Cardiac muscle cell (in vitro differentiated cells and primary cell): ENCODE measurements at places on chromosomes 3 and 15. TPM values are rescaled to one million over a fixed set of nuclear protein-coding genes. Genes with fewer than 3 reads are reported as not detected.

DNA sequence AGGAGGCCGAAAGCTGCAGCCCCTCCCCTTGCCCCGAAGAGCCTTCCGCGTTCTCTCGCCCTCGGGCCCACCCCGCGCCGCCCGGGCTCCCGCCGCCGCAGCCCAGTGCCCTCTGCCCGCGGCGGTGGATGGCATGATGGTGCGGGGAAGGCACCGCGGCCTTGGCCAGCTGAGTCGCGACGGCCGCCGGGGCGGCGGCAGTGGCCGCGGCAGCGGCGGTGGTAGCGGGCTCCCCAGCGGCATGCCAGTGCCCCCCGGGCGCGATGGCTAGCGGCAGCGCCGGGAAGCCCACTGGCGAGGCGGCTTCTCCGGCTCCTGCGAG, 1.2 kb downstream of the TLNRD1 start:
- DNase-seq: no peak
- H3K27me3 ChIP-seq: peaks cover 9% of the 10 kb centered on the region
- no peak overlapping the region for H3K27ac ChIP-seq
- peak overlapping the region; percentile 96 for H3K4me3 ChIP-seq
- H3K4me1 ChIP-seq: no peaks in the 10 kb centered on the region

- no peak for DNase-seq
- no peaks in the 10 kb centered on the region for H3K4me1 ChIP-seq
These were observed 298.9 kb upstream of the RORA start for GRCh38 chr15:61527836-61528580.

GRCh38 chr15:74580538-74581350, 34.9 kb upstream of the CLK3 start:
- peaks cover 39% of the 10 kb centered on the region for H3K4me1 ChIP-seq
- H3K27me3 ChIP-seq: no peaks in the 10 kb centered on the region
- H3K36me3 ChIP-seq: peaks cover 16% of the 10 kb centered on the region
- no peak for DNase-seq
- H3K27ac ChIP-seq: peak overlapping the region; percentile 57

DNA sequence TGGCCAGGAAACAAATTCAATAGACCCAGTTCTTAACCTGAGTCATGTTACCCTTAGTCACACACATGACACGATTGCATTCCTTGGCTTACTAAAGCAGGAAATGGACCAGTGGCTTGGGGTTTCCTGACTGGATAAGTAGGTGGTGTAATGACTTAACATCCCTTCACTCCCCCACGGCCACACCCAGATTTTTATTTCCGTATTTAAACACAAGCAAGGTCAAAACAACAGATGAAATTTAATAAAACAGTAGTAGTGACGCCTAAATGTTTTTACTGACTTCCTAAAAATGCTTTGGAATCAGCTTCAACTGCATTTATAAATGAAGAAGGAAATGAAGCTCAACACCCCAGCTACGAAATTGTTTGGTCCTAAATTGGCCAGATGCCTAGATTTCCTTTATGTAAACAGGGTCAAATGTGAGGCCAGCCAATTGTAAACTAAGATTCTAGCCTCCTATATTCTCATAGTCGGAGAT, 324.3 kb downstream of the CHST2 start:
- H3K36me3 ChIP-seq: no peaks in the 10 kb centered on the region
- H3K4me3 ChIP-seq: no peak overlapping the region
- no peaks in the 10 kb centered on the region for H3K27me3 ChIP-seq
- DNase-seq: no peak

GRCh38 chr3:13210221-13210975, 137.2 kb upstream of the IQSEC1 start:
- no peak overlapping the region for H3K27ac ChIP-seq
- H3K4me1 ChIP-seq: no peaks in the 10 kb centered on the region
- H3K27me3 ChIP-seq: no peaks in the 10 kb centered on the region
- DNase-seq: no peak

- H3K4me3 ChIP-seq: no peak overlapping the region
- no peaks in the 10 kb centered on the region for H3K27me3 ChIP-seq
- no peak for DNase-seq
- H3K27ac ChIP-seq: no peak overlapping the region
- no peaks in the 10 kb centered on the region for H3K36me3 ChIP-seq
These were observed 3.5 kb upstream of the CCDC9B start for GRCh38 chr15:40344217-40344616.

DNA sequence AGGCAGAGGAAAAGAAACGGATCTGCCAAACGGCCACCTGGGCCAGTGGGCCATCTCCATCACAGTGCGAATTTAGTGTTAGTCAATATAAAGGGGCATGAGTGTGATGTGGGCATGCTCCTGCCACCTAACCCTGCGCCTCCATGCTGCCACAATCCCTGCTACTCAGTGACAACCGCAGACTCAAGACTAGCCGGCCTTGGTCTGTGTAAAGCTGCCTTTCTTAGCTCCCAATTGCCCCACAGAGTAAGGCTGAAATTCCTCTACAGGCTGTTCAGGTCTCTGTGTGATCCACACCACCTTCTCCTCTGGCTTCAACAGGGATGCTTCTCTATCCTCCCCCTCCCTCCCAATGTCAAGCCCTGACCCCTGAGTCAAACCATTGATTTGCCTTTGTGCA, 269.7 kb downstream of the XXYLT1 start:
- H3K27ac ChIP-seq: no peak overlapping the region
- DNase-seq: no peak
- no peaks in the 10 kb centered on the region for H3K27me3 ChIP-seq
- no peak overlapping the region for H3K4me3 ChIP-seq

DNA sequence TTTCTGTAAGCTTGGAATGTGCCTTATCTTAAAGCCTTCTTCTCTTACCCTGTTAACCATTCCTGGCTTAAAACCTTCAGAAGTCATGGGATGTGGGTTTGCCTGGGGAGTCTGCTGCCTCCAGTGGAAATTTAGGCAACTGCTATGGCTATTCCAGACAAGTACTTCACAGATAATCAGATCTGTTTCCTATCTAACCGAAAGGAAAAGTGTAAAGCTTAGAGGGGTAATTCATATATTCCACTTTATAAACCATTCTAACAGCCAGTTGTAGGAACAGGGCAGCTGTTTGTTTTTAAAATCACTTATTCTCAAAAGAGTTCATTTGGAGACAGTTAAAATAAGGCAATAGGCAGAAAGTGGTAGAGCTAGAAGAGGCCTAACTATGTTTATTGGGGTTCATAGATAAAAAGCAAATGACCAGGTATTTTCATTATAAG, 219.9 kb downstream of the TCF12 start:
- no peaks in the 10 kb centered on the region for H3K36me3 ChIP-seq
- H3K4me1 ChIP-seq: peaks cover 21% of the 10 kb centered on the region
- no peaks in the 10 kb centered on the region for H3K27me3 ChIP-seq
- no peak overlapping the region for H3K27ac ChIP-seq
- DNase-seq: peak; percentile 92
- no peak overlapping the region for H3K4me3 ChIP-seq

DNA sequence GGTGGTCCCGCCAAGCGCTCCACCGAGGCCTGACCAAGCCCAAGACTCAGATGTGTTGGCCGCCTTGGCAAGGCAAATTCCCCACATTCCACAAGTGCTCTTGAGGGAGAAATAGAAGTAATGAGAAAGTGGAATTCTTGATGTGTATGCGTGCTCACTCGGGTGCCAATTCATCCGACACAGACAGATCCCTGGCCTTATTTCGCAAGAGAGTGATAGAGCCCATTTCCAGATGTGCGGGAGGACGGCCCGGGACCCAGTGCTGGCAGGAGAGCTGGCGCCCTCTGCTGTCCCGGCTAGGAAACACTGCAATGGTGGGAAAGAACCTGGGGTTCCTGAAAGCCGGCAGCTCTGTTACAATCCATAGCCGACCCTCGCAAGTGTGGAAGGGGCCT, 76.0 kb downstream of the HMG20A start:
- DNase-seq: peak; percentile 99
- no peaks in the 10 kb centered on the region for H3K36me3 ChIP-seq
- peaks cover 33% of the 10 kb centered on the region for H3K4me1 ChIP-seq
- peak overlapping the region; percentile 81 for H3K27ac ChIP-seq
- H3K27me3 ChIP-seq: no peaks in the 10 kb centered on the region
- H3K4me3 ChIP-seq: no peak overlapping the region

DNA sequence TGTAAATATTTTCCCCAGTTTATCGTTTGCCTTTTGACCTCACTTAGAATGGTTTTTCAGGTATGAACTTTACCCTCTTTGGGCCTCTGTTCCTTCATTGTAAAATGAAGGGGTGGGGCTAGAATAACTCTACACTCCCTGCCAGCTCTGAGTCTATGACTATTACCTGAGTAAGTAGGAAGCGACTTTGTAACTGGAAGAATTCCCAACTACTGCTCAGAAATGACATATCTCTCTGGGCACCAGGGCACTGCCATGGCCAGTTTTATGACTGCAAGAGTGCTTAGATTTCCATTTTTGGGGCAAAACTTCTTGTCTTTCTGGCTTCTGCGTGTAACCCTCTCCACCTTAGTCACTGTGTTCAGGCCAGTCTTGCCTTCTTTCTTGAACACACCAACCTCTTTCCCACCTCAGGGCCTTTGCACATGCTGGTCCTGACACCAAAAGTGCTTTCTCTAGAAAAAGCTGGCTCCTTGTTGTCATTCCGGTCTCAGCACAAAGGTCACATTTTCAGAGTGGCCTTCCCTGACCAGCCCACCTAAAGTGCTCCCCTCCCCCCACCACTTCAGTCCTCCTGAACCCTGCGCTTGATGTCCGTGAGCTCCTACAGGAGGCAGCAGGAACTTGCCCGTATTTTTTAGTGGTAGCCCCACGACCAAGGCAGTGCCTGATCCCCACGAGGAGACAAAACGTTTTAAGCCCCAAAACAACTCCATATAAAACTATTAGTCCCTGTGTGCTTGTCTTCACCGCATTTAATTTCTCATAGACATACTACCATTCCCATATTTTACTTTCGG, 25.6 kb downstream of the CDCP1 start:
- H3K27ac ChIP-seq: no peak overlapping the region
- H3K4me1 ChIP-seq: peaks cover 39% of the 10 kb centered on the region
- no peak overlapping the region for H3K4me3 ChIP-seq
- H3K36me3 ChIP-seq: no peaks in the 10 kb centered on the region
- H3K27me3 ChIP-seq: no peaks in the 10 kb centered on the region

- H3K27me3 ChIP-seq: no peaks in the 10 kb centered on the region
- H3K4me1 ChIP-seq: no peaks in the 10 kb centered on the region
- H3K27ac ChIP-seq: no peak overlapping the region
- H3K4me3 ChIP-seq: no peak overlapping the region
- DNase-seq: peak; percentile 87
These were observed 34.6 kb downstream of the BTD start for GRCh38 chr3:15636028-15636709.

GRCh38 chr15:48131324-48131723, 10.5 kb downstream of the SLC24A5 start:
- H3K4me3 ChIP-seq: no peak overlapping the region
- no peak overlapping the region for H3K27ac ChIP-seq
- no peaks in the 10 kb centered on the region for H3K27me3 ChIP-seq
- no peaks in the 10 kb centered on the region for H3K36me3 ChIP-seq
- no peak for DNase-seq

DNA sequence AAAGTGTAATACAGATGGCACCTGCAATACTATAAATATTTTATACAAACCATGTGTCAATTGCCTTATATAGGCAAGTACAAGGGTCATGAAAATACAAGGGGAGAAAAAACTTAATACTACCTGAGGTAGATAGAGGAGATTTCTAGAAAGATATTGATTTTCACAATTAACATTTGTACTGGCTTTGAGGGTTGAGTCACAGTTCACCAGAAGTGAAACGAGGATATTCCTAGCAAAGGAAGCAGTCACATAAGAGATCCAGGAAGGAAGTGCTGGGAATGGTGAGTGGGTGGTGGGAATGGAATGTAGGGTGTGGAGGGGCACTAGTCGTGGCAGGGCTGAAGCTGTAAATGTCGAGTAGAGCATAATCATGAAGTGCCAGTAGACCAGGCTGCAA, 108.7 kb downstream of the P2RY1 start:
- no peak overlapping the region for H3K27ac ChIP-seq
- no peaks in the 10 kb centered on the region for H3K27me3 ChIP-seq
- no peak for DNase-seq

The CCDC12 gene
- polyA plus RNA-seq: 73.1 and 78.4 TPM in 2 replicates

The SYNPR gene
- polyA plus RNA-seq: 1.8 TPM in 1 of 2 replicates, not detected in the other

The EOMES gene
- 0.34 TPM in 1 of 2 replicates, not detected in the other for polyA plus RNA-seq

The UBR1 gene
- polyA plus RNA-seq: 15.1 and 17.8 TPM in 2 replicates

The FYCO1 gene
- polyA plus RNA-seq: 8.1 and 11.5 TPM in 2 replicates
